NCI-H345 (cell line): ENCODE measurements at places on chromosomes 1 and 21.

- DNase-seq: no peak
Observed at GRCh38 chr1:96522927-96523326, 198.7 kb upstream of the PTBP2 start.

- no peak for DNase-seq
Observed at GRCh38 chr1:22216210-22216883, 73.5 kb upstream of the WNT4 start.

GRCh38 chr1:192235127-192235526 lies 76.9 kb downstream of the RGS18 start:
- DNase-seq: no peak

DNA sequence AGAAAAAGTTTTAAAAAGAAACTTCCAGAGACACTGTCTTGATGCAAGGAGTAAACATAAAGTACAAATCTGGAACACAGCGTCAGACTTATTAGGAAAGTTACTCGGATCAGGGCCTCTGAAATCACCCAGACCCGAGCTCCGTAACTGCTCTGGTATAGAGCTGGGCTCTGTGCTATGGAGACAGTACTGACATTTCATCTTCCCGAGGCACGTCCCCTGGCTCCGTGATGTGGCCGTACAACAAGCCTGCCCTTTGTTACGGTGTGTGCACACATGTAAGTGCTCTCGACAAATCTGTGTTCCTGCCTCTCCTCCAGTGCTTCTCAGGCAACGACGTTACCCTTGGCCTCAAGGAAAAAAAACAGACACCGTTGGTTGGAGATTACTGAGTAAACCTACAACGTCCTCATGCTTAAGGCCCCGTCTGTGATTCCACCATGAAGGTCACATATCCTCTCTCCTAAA lies 107.0 kb upstream of the IRF2BP2 start:
- no peak for DNase-seq

GRCh38 chr1:59238333-59238934 lies 58.5 kb upstream of the FGGY start:
- no peak for DNase-seq

DNA sequence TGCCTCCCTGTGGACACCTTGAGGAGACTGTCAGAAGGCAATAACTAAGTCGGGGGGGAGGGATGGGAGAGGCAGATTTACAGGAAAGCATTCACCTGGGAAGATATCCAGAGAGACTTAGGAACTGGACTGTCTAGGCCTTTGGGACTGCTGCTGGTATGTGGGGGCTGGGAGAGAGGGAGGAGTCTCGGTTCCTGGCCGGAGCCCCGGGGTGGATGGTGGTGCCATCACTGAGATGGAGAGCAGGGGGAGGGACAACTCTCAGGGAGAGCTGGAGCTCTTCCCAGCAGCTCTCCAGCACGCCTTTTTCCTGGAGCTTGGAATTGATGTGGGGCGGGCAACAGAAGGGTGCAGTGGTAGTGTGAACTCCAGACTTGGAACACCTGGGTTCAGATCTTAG lies 22.1 kb downstream of the PTPRF start:
- no peak for DNase-seq

DNA sequence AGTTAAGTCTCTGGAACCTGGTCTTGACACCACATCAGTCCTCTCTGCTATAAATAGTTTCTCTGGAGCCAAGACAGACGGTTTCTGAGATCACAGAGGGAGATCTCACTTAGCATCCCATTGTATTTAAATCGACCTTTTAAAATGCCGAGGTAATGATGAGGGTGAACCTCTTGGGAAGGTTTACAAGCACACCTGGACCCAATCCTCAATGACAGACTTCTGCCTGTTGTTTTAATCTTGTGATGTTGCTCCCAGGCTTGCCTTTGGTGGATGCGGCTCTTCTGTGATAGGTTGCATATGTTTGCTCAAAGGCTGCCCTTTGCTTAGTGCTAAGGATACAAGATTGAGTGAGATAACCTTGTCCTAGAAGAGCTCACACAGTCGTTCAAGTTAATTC lies 104.6 kb upstream of the L1TD1 start:
- no peak for DNase-seq

DNA sequence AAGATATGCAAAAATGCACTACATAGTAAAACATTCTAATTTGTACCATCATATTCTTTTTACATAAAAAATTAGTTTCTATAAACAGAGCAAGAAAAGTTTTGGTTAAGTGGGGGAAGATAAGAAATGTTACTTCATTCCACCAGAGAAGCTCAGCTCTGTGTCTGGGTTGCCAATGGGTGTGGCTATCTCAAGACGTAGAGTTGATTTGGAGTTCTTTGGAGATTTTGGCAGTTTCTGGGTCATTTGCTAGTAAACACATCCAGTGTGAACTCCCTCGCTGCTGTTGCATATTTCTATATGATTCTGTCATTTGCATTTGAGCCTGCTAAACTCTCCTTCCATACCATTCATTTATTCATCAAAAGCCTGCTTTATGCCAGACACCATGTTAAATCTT lies 7.2 kb downstream of the RGL1 start:
- no peak for DNase-seq

DNA sequence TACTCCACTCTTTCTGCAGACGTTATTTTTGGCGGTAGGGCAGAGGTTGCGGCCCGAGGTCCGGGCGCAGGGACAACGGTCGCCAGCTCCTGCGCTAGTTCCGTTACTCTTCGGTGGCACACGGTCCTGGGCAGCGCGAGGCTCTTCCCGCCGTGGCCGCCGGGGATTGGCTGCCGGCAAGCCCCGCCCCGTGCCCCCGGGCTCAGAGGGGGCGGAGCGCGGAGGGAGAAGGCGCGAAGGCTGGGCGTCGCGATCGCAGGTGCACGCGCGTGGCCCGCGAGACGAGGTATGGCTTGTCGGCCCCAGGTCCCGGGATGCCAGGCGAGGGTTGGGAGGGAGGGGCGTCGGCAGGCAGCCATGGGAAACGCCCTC lies 518 bp upstream of the SHE start:
- no peak for DNase-seq

- DNase-seq: no peak
Observed at GRCh38 chr1:17729248-17729647, 25.9 kb upstream of the ACTL8 start.

DNA sequence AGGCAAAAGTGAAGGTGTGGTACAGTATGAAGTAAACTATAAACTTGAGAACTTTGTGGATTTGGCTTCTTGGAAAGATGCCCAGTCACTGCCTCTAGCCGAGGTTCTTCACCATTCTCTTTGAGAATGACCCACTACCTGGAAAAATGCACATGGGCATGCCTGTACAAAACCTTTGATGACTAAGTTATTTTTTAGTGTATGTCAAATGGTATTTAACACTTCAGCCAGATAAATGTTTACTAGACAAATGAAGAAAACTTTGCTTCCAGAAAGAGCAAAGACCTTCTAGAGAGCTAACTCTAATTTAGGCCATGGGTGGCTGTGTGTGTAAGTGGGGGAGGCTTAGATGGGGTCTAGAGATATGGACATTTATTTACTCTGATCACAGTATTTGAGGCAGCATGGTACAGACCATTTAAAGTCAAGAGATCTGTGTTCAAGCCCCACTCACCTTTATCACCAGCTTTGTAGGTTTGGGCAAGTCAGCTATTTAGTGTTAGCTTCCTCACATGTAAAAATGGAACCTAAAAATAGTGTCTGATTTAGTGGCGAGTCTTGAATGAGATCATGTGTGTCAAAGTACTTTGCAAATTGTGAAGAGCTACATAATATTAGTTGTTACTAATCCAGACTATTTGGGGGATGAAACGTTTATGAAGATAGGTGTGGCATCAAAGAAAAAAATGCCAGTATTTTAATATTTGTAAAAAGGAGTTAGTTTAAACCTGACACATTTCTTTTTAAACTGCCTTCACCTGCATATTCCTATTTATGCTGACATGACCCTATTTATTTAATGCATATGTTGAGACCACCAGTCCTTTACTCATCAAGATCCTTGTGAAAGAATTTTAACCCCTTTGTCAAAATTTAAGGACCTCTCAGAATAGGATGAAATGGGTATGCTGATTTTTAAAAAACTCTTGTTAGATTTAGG lies 20.2 kb downstream of the NFYC start:
- peak; percentile 51 for DNase-seq

- DNase-seq: no peak
Observed at GRCh38 chr1:205455581-205456382, at the start of gene BLACAT1. BLACAT1 (minus strand) TSS chr1:205456045.
